ENCODE measurements at places on chromosomes 12 and 14.

DNA sequence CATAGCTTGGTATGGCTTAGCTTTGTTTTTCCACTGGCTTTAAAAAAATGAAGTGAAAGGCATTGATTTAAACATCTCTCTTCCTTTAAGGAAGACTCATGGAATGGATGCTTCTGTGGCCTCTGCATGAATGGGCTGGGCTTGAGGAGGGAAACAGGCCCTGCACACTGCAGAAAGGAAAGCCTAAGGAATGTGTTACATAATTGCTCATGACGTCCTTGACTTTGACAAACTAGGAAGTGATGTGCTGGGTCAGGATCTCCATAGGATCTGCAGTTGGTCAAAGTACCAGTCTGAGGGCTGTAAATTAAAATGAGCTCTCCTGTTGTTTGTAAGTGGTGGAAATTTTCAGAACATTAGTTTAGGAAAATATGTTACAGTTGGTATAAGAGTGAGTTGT, 12.7 kb downstream of the SAMD4A start:
- no peak for DNase-seq
- no peak overlapping the region for H3K27ac ChIP-seq
- H3K27me3 ChIP-seq = no peaks in the 10 kb centered on the region
- no peaks in the 10 kb centered on the region for H3K36me3 ChIP-seq
- no peaks in the 10 kb centered on the region for H3K4me1 ChIP-seq

DNA sequence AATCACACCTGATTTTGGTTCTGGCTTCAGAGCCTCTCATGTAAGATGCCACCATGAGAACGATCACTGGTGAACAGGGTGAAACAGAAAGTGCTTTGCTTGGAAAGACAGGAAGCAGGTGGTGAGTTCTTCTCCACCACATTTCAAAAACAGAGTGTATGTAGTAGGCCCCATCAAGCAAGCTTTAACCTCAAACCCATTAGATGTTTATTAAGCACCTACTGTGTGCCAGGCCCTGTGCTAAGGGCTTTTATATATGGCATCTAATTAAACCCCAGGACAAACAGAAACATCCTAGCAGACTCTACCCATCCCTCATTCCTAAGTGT, 47.8 kb upstream of the MED13L start:
- H3K27me3 ChIP-seq = no peaks in the 10 kb centered on the region
- H3K27ac ChIP-seq = no peak overlapping the region
- no peak for DNase-seq

DNA sequence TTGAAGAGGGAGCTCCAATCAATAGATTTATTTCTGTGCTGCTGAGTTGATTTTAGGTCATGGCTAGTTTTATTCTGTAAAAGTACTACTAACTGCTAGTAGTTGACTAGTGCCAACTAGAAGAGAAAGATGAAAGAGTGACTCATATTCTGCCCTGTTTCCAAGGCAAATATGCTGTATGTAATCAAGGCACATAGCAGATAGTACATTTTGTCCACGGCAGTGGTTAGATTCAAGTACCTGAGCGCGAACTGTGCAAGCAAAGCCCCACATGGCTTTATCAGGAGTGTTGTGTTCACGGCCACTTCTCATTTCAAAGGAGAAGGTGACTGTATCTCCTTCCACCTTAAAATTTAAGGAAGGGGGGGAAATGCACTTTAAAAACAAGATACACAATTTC, 126.8 kb downstream of the TRAFD1 start:
- DNase-seq = no peak
- H3K4me3 ChIP-seq = no peak overlapping the region
- H3K27me3 ChIP-seq = no peaks in the 10 kb centered on the region
- peaks cover 5% of the 10 kb centered on the region for H3K4me1 ChIP-seq

DNA sequence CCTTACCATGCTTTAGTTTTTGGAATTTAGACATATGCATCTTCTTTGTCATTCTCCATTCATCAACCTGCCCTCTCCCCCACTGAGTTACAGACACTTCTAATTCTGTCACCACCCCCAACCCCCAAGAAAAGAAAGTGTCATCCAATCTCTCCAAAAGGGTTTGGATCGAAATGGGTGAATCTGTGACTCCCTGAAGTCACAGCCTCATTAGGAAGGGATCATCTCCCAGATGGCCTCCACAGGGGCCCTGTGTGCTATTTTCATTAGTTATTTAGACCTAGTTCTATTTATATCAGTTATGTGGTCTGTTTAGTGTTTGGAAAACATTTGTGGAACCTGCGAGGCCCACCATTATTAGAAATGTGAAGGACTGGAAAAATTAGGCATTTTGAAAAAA, 191.0 kb upstream of the ATP2B1 start:
- H3K27ac ChIP-seq = no peak overlapping the region
- DNase-seq = no peak
- no peaks in the 10 kb centered on the region for H3K27me3 ChIP-seq
- no peaks in the 10 kb centered on the region for H3K36me3 ChIP-seq
- peaks cover 3% of the 10 kb centered on the region for H3K4me1 ChIP-seq

- H3K27ac ChIP-seq = no peak overlapping the region
- H3K4me1 ChIP-seq = peaks cover 7% of the 10 kb centered on the region
- H3K27me3 ChIP-seq = no peaks in the 10 kb centered on the region
- DNase-seq = peak; percentile 32
Observed at GRCh38 chr14:98956181-98956580, 315.8 kb downstream of the BCL11B start.

- no peaks in the 10 kb centered on the region for H3K27me3 ChIP-seq
- H3K4me3 ChIP-seq = no peak overlapping the region
- no peak for DNase-seq
- H3K4me1 ChIP-seq = no peaks in the 10 kb centered on the region
- H3K36me3 ChIP-seq = no peaks in the 10 kb centered on the region
Observed at GRCh38 chr14:33728010-33728498, 222.8 kb downstream of the EGLN3 start.

GRCh38 chr12:115306380-115306779, 622.4 kb upstream of the TBX3 start:
- H3K4me1 ChIP-seq = no peaks in the 10 kb centered on the region
- H3K4me3 ChIP-seq = no peak overlapping the region
- H3K27me3 ChIP-seq = no peaks in the 10 kb centered on the region
- H3K27ac ChIP-seq = no peak overlapping the region
- H3K36me3 ChIP-seq = no peaks in the 10 kb centered on the region

DNA sequence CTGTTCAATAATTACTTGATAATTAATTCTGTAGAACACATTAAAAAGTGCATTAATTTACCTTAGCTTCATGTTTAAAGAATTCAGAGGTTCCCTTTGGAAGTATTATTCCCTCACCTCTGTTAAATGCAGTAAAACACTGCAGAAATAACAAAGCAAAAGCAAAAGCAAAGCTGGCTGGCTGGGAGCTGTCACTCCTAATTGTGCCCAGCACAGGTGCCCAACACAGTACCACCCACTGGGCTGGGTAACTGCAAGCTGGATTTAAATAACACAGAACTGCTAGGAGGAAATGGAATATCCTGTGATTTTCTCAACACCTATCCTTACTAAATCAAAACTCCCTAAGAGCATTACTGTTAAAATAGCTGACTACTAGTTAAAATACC, 72.6 kb downstream of the SLC2A13 start:
- no peaks in the 10 kb centered on the region for H3K36me3 ChIP-seq
- H3K4me1 ChIP-seq = peaks cover 8% of the 10 kb centered on the region
- no peak overlapping the region for H3K27ac ChIP-seq
- no peak for DNase-seq
- H3K4me3 ChIP-seq = 0 out of 2 replicates have a peak overlapping the region, but pooled peaks have one; percentile 0

DNA sequence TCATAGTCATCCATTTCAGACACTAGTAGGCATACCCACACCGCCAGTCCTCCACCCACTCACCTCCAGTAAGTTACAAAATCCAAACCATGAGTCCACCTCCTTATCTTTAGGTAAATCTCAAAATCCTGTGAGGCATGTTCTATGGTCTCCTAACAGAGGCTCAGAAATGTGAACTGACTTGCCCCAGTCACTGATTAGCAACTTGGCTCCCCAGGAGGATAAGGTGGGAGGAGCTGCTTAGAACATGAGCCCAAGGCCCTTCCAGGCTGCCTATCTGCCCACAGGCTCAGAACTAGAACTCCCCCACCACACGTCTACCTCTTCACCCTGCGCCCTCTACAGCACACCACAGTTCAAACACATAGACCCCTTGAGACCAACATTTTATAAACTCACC, 19.9 kb downstream of the SETD3 start:
- peaks cover 16% of the 10 kb centered on the region for H3K4me1 ChIP-seq
- H3K27me3 ChIP-seq = no peaks in the 10 kb centered on the region
- H3K4me3 ChIP-seq = no peak overlapping the region
- 0 out of 2 replicates have a peak overlapping the region, but pooled peaks have one; percentile 12 for H3K27ac ChIP-seq
- H3K36me3 ChIP-seq = peaks cover 4% of the 10 kb centered on the region

GRCh38 chr12:70785896-70786295, 134.6 kb downstream of the PTPRR start:
- H3K27me3 ChIP-seq = no peaks in the 10 kb centered on the region
- no peaks in the 10 kb centered on the region for H3K4me1 ChIP-seq
- H3K27ac ChIP-seq = no peak overlapping the region
- DNase-seq = no peak

- no peaks in the 10 kb centered on the region for H3K36me3 ChIP-seq
- peaks cover 27% of the 10 kb centered on the region for H3K4me1 ChIP-seq
- no peak for DNase-seq
- H3K27ac ChIP-seq = no peak overlapping the region
Observed at GRCh38 chr14:58635091-58635830, 2.5 kb upstream of the DACT1 start.

DNA sequence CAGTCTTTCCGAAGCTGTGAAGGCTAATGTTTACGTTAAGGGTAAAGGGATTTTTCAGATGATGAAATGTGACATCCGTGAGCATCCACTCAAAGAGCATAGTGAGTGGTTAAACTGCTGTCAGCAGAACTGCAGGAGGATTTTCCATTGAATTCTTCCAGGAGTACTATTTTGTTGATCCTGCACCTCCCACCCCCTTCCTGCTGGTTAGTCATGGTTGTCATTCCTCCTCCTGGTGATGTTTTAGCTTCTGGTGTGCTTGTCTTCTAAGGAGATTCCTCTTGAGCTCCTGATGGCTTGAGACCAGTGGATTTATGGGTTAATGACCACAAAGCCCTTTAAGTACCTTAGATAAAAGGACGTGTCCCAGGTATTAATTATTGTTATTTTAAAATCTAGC, 2.4 kb upstream of the GPRC5D start:
- H3K36me3 ChIP-seq = no peaks in the 10 kb centered on the region
- H3K4me3 ChIP-seq = no peak overlapping the region
- H3K27me3 ChIP-seq = no peaks in the 10 kb centered on the region
- DNase-seq = no peak

GRCh38 chr12:116389990-116390389, 112.5 kb upstream of the MED13L start:
- no peak overlapping the region for H3K4me3 ChIP-seq
- H3K36me3 ChIP-seq = no peaks in the 10 kb centered on the region
- no peak overlapping the region for H3K27ac ChIP-seq
- H3K4me1 ChIP-seq = peaks cover 1% of the 10 kb centered on the region
- H3K27me3 ChIP-seq = no peaks in the 10 kb centered on the region

DNA sequence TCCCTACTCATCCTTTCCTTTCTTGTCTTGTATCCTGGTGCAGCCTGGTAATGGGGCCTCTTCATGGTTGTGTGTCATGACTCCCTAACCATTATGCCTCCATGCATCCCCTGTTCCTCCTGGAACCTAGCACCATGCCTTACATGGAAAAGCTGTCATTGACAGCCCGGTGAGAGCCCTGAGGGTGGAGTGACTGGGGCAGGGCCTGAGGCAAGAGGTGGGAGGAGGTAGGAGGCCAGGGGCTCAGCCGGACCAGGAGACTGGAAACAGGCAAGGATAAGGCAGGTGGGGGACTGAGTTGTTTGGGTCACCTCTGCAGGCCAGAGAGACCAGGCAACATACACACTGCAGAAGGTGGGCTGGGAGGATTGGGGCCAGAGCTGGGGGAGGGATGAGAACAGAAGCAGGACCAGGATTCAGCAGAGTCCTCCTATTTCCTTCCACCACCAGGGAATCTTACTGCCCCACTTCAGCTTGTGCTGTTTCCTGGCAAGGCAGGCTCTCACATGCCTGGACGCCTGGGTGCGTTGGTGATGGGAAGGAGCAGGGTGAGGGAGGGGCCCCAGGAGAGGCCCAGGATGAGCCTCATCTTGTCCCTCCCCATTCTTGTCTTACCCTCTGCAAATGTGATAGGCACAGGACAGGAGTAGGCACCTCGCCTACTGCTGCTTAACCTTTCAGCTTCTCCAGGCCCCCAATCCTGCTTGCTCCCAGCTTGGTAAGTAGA, at the start of gene LTB4R2:
LTB4R2 (plus strand) TSS at position 603 of the 727 bp plus-strand sequence. CDS start 525 bp downstream, outside the sequence.
- no peaks in the 10 kb centered on the region for H3K27me3 ChIP-seq
- DNase-seq = no peak
- H3K4me1 ChIP-seq = no peaks in the 10 kb centered on the region
- H3K27ac ChIP-seq = no peak within 1 kb of the TSS
- H3K4me3 ChIP-seq = no peak within 1 kb of the TSS
- H3K36me3 ChIP-seq = peaks cover 13% of the 10 kb centered on the region

All from H1 (cell line).